HCEC 1CT (cell line): ENCODE measurements at places on chromosomes 5 and 9.

- peak; percentile 44 for DNase-seq
Measured at GRCh38 chr9:107624234-107624948, 134.8 kb upstream of the KLF4 start.

- no peak for DNase-seq
Measured at GRCh38 chr9:93898502-93899426, 56.4 kb downstream of the BARX1 start.

- DNase-seq, result no peak
Measured at GRCh38 chr9:123637606-123637944, 281.6 kb downstream of the CRB2 start.

- no peak for DNase-seq
Measured at GRCh38 chr5:17257705-17258273, 40.4 kb downstream of the BASP1 start.

- no peak for DNase-seq
Measured at GRCh38 chr5:56641635-56642260, 173.6 kb upstream of the MAP3K1 start.

GRCh38 chr9:134287591-134288491 lies 38.4 kb upstream of the RXRA start:
- DNase-seq, result no peak

DNA sequence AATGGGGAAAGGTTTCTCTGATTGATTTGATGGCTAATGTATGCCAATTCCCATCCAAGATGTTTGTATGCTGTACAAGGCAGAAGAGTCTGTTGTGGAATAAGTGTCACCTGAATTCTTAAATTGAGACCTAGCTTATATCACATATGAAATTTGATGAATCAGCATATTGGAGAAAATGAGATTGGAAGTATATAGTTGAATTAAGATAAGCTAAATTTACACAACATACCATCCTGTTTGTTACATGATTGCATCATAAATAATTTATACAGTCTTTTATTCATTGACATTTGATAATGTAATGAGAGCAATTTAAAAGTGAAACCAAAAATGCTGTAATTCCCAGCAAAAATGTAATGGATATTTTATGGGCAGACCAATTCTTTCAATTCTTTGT lies 1.1 kb downstream of the CWC27 start:
- no peak for DNase-seq

DNA sequence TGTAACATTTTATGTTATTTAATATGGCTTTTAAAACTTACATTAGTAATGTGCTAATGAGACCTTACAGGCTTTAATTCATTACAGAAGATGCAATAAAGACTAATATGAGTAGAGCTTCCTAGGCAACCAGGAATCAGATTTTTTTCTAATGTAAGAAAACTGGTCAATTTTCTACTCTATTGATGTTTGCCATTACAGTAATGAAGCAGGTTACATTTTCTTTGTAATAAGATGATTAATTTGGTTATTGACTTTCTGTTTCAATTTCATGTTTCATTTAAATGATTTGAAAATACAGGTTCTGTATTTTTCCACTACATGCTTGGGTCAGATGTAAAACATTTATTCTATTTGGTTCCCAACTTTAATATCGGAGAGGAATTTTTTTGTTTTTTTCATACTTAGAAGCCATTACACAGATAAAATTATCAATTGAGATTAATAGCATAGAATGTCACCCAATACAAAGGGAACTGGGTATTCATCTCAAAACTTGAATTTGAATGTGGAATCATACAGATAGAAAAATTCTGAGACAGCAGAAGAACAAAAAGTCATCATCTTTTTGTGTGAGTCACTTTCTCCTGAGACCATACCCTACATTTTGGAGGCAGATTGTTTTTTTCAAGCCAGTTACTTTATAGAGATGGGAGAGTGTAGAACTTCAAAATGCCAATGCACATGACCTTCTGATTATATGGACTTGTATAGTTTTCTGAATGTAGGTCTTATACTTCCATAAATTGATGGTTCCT lies 133.6 kb upstream of the HMHB1 start:
- DNase-seq, result no peak

DNA sequence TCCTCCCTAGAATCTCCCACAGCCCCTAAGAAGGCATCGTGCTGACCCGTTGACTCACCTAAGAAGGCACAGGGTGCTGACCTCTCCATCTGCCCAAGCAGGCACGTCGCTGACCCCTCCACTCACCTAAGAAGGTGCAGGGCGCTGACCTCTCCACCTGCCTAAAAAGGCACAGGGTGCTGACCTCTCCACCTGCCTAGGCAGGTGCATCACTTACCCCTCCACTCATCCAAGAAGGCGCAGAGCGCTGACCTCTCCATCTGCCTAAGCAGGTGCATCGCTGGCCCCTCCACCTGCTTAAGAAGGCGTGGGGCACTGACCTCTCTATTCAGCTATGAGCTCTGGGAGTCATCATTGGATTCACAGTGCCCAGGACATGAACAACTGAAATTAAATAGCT lies 54.4 kb upstream of the FCN1 start:
- no peak for DNase-seq

DNA sequence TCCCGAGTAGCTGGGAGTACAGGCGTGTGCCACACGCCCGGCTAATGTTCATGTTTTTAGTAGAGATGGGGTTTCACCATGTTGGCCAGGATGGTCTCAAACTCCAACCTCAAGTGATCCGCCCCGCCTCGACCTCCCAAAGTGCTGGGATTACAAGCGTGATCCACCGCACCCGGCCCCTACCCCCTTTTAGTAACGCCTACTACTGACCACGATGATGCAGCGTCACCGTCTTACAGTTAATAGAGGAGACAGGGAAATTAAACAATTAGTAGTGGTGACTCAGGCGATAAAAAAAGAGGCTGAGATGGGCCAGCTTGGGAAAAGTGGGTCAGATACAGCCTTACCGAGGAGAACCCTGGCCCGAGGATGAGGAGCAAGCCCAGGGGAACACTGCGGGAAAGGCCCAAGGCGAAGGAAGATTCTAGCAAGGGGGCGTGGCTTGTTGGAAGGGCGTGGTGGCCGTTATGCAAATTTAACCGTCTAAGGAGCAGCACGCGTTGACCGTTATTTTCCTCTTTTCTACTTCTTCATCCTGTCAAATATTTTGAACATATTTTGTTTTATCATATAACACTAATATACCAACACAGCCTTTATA lies 1.6 kb upstream of the SETX start:
- DNase-seq, result no peak

- DNase-seq, result peak; percentile 18
Measured at GRCh38 chr9:134698587-134699342, 57.2 kb downstream of the COL5A1 start.

GRCh38 chr9:28820741-28821140 lies 1247.5 kb upstream of the C9orf72 start:
- DNase-seq, result no peak

DNA sequence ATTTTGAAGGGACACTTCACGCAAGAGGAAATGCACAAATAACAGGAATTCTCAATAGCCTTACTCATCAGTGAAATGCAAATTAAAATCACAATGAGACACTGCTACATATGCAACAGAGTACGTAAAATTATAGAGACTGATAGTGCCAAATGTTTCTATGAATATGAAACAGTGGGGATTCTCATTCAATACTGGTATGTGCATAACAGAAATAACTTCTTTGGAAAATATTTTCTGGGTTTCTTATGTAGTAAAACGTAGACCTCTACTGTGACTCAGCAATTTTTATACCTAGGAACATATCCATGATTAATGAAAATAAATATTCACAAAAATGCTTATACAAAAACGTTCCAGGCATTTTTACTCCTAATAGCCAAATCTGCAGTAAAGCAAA lies 1625.2 kb downstream of the MAT2B start:
- DNase-seq, result peak; percentile 31

- DNase-seq, result peak; percentile 24
Measured at GRCh38 chr5:163347671-163348070, 89.7 kb upstream of the CCNG1 start.

GRCh38 chr5:67353500-67354450 lies 157.2 kb upstream of the CD180 start:
- DNase-seq, result no peak

DNA sequence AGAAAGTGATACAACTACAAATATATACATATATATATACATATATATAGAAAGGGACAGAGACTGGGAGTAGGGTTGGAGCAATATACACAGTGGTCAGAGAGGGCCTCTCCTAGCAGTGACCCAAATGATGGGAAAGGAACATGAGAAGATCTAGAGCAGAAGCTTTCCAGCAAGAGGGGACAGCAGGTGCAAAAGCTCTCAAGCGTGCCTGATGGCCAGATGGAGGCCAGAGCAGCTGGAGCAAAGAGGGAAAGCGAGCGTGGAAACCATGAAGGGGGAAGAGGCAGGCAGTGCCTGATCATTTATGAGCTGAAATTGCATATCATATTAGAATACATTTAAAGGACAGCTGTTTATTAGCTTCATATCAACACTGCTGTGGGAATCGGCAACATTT lies 7.6 kb upstream of the GRPEL2 start:
- DNase-seq, result no peak

DNA sequence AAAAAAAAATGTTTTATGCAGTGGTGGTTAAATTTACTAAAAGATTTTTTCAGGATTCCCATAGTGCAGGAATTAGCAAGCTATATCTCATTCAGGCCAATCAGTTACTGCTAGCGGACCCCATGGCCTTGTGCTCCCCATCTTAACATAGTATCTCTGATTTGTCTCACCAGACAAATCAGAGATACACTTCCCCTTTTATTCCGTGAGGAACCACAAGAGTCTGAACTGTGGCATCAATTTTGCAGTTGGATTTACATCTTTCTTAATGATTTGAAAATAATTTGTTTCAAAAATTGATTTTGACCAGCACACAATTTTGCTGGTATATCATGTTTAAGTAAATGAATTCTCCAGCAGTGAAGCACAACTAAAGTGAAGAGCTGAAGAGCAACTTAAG lies 17.9 kb downstream of the ITGA1 start:
- no peak for DNase-seq

DNA sequence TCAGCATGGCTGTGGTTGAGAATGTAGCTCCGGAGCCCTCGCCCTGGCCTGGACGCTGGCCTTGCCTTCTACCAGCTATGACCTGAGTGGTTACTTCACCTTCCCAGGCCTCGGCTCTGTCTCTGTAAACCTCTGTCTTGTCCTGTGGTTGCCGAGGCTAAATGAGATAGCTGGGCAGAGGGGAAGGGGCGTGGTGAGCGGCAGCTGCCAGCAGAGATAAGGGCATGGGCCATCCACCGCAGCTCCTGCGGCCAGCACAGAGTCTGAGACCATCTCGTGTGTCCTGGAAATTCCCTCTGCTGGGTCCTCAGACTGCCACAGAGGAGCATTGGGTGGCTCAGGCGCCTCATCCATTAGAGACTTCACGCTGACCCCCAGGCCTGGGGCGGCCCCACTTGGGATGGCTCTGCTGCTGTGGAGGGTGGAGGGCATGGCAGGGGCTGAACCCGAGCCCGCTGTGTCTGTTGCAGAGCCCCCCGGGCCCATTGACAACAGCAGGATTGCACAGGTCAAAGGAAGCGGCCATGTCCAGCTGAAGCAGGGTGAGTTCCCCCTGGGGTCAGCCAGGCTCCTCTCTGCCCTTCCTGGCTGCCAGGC lies 43.9 kb downstream of the USP20 start:
- DNase-seq, result no peak

GRCh38 chr5:68196876-68197275 lies 18.7 kb upstream of the PIK3R1 start:
- no peak for DNase-seq

DNA sequence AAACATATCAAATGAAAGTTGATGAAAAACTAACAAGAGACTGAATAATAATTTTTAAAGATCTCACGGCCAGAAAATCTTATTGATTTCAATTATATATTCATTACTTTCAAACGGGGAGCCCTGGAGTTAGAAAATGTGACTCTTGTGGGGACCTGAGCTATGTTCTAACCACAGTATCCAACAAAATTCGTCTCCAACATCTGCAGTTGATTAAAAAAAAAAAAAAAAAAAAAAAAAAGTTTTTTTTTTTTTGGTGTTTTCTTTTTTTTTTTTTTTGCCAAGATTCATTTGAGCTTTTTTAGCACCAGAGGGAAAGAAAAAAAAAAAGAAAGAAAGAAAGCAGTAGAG lies 144.3 kb upstream of the PIK3R1 start:
- DNase-seq, result peak; percentile 17

DNA sequence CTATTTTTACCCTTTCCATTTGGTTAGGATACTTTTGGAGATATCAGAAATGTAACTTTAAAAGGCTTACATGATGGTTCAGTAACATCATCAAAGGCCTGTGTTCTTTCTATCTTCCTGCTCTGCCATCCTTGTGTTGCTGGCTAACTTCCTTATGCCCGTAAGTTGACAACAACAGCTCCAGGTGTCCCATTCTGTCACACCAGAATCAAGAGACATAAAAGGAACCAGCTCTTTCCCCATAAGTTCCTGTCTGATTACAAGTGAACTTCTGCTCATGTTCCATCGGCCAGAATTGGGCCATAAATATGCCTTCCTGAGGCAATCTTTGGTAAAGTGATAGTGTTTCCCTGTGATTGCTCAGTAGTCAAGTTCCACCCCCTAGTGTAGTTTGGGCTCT lies 92.4 kb downstream of the FAM170A start:
- no peak for DNase-seq

DNA sequence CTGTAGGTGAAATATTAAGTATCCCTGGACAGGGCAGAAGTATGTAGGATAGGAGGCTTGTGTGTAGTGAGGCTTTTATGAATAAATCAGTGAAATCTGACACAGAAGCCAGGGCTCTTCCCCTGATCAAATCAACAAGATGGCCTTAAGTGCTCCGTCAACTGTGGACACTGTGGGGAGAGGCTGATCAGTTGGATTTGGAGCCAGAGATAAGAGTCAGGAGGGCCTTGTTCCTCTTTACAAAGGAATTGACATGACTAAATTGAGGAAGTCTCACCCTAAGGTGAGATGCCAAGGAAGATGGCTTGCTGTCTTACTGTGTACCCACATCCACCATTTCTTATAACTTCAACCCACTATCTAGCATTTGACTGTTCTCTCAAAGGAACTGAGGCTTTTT lies 91.6 kb upstream of the PRRC1 start:
- no peak for DNase-seq
